ENCODE measurements at places on chromosomes 3 and 15.

DNA sequence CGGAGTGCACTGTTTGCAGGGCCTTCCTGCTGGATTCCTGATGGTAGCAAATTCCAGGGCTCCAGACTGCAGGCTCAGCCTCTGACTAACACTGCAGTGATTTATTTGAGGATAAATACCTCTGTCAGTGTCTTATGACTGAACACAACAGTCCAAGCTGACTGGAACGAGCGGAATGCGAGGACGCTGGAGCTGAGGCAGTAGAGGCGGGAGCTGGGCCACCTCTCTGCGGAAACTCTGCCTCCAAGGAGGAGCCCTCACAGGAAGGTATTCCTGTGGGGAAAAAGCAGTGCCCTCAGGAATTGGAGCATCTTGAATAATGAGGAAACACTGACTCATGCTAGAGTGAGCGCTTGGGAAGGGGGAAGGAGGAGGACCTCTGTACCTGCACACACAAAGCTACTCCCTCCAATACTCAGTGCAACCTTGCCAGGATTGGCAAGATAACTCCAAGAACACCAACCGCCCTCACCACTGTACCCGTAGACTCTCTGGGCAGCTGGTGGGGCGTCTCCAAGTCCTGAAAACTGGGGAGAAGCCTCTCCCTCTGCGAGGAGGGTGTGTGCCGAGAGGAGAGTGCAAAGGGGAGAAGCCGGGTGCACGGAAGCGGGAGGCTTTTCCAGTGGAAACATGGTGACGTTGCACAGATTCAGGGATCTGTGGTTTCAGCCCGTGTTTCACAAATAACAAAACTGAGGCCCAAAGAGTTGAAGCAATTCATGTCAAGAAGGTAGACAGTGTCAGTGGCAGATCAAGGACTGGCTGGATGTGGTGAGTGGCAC lies 43.0 kb downstream of the VGLL4 start:
- no peak for DNase-seq

- no peak for DNase-seq
Measured at GRCh38 chr15:60886680-60887079, 342.4 kb downstream of the RORA start.

- no peak for DNase-seq
Measured at GRCh38 chr3:60114191-60114590, 1064.4 kb upstream of the CFAP20DC start.

- no peak for DNase-seq
Measured at GRCh38 chr3:139718415-139718814, 40.6 kb upstream of the NMNAT3 start.

Measured in stimulated activated naive CD8-positive, alpha-beta T cell treated with anti-CD3 and anti-CD28 coated beads, Interleukin-15, amount 100 ng/mL, for 72 hours (primary cell).